Stimulated activated CD8-positive, alpha-beta memory T cell treated with anti-CD3 and anti-CD28 coated beads, Interleukin-2, amount 100 ng/mL, for 1 hour (primary cell): ENCODE measurements at places on chromosomes 7 and 10.
A peak's percentile ranks its signal among the peaks of the same experiment; 100 is the strongest.

DNA sequence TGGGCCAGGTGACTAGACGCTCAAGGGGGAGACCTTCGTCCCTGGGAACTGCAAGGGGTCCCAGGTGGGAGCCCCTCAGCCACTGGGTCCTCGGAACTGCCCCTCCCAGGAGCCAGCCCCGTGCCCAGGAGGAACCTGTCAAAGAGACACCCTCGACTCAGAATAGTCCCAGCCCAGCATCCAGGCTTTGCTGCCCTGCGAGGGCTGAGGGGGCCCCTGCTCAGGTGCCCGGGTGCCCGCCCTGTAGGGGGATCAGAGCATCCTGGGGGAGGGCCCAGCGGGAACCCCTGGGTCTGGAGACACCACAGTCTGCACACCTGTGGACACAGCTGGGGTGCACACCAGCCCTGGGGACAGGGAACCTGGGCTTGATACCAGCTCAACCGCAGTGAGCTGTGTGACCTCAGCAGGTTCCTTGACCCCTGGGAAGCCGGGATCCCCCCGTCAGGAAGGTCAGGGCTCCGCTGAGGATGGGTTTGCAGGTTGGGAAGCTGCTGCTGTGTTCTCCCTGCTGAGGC lies 407 bp downstream of the ELN start:
- no peak for DNase-seq

DNA sequence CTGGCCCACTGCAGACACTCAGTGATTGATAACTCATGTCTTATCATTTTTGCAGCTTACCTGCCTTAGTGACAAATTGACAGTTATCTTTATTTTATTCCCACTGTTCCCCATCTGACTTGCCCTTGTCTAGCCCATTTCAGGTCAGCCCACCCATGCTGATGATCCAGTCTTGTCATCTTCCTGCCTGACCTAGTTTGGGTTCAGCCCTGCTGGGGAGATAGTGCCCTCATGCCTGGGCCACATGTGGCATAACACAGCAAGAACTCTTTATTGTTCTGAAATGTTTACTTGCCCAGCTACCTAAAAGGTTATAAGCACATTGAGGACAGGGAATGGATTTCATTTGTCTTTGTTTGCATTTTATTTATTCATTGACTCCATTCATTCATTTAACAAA lies 75.6 kb downstream of the ENTPD1 start:
- no peak for DNase-seq

- DNase-seq, result no peak
Observed at GRCh38 chr7:1542841-1543747, 12.6 kb downstream of the MAFK start.

DNA sequence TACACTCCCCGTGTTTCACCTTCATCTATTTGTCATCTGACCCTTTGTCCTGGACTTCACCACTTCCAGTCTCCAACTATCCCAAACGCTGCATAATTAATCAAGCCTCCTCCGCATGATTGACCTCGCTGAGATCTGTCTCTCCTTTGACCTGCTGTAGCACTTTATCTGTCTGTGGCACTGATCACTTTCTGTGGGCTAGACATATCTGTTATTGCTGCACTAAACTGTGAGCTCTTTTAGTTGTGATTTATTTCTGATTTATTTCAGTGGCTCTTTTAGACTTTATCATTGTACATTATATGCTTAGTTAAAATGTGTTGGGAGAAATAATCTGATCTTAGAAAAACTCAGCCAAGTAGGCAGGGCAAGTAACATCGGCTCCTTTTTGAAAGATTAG lies 91.9 kb upstream of the GATA3 start:
- no peak for DNase-seq

DNA sequence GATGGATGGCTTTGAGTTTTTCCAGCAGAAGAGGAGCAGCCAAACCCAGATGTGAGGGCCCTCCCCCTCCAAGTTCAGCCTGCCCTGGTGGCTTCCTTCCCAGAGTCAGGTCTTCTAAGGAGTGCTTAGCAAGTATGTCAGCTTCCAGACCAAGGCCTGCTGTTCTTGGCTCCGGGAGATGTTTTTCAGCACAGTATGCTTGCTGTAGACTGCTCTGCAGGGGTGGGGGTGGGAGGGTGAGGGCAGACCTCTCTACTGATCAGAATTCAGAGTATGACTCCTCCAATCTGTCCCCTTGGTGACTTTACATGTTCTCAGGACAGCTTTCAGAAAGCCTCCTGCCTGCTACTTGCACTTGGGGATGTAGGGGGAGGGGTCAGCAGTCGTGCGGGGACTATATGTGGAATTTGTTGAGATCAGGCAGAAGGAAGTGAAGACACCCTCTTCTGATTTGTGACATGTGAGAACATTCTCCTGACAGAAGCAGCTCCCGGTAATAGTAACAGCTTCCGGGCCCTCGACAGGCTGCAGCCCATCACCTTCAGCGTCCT lies 516.4 kb upstream of the ZMIZ1 start:
- DNase-seq, result no peak

- DNase-seq, result no peak
Observed at GRCh38 chr10:12847361-12847975, 154.0 kb downstream of the CCDC3 start.

DNA sequence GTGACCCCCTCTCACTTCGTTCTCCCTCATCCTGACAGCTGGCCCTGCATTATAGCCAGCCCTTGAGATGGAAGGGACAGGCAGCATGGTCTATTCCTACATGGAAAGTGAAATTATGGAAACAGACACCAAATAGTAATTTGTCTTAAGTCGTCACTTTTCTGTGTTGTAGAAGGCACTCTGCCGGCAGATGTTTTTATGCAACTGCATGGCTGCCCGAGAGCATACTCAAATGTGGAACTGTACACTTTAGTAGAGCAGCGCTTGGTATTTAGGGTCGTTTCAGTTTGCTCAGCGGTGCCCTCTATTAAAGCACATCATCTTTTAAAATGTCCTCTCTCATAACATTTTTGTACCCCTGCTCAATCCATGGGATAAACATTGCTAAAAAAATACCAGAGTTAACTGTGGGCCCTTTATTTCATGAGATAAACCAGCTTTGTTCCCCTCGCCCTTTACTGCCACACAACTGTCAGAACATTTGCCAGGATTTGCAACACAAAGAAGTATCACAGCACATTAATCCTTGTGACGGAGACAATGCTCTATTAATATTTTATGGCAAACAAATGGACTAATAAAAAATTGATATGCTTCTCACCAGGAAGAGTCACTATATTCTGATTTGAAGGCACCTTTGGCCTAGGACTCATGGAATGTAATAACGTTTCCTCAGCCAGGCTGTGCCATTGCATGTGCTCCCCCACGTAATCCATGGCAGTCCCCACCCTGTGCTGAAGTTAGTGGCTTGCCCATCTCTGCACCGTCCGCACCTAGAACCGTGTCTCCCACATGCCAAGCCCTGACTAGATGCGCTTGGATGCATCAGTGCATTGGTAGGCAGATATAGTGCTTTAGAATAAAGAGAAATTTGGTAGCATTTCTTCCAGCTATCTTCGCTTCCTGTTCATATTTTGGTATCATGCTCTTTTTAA lies 221.3 kb downstream of the PAXIP1 start:
- no peak for DNase-seq

GRCh38 chr7:135753616-135754413 lies 5.2 kb upstream of the FAM180A start:
- DNase-seq, result no peak

DNA sequence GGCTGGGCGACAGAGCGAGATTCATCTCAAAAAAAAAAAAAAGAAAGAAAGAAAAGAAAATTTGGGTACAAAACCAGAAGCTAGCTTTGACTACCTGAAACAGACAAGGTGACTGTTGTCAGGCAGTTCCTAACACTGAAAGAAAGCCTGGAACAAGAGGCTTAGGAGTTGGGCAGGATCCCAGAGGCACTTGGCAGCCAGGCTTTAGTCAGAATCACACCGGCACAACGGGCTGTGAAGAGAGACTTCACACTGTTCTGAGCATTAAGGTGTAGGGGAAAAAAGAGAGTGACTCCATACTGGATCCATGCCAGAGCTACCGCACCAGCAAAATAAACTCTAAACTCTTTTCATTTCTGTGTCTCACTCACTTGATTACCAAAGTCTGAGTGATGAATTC lies 130.8 kb downstream of the ZNF467 start:
- DNase-seq, result no peak

DNA sequence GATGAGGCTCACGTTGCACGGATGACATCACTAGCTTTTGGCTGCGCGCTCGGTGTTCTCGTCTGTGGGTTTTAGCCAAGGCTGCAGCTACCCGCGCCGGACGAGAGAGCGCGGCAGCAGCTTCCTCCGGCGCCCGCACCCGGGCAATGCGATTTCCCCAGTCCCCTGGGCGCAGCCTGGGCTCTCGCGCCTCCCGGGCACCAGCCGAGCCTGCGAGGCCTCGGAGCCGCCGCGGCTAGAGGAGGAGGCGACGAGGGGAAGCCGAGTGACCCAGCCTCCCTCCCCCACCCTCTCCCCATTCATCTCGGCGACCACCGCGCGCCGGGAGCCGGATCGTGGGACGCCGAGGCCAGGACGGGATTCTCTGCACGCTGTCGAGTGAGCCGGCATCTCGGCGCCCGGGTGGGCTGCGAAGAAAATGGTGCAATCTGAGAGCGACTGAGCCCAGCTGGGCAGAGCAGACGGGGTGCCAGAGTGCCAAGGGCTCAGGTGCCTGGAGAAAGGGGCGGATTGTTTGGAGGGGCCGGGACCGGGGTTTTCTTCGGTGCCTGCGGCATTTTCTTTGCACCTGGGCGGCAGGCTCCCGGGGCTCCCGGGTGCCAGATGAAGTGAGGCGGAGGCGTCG lies 1.2 kb upstream of the TMEM178B start:
- DNase-seq, result no peak

GRCh38 chr10:91104193-91105041 lies 116.0 kb upstream of the PCGF5 start:
- no peak for DNase-seq

GRCh38 chr7:106692450-106693051 lies 31.6 kb upstream of the CCDC71L start:
- no peak for DNase-seq

- DNase-seq, result no peak
Observed at GRCh38 chr7:129835569-129835968, 117.2 kb downstream of the UBE2H start.

DNA sequence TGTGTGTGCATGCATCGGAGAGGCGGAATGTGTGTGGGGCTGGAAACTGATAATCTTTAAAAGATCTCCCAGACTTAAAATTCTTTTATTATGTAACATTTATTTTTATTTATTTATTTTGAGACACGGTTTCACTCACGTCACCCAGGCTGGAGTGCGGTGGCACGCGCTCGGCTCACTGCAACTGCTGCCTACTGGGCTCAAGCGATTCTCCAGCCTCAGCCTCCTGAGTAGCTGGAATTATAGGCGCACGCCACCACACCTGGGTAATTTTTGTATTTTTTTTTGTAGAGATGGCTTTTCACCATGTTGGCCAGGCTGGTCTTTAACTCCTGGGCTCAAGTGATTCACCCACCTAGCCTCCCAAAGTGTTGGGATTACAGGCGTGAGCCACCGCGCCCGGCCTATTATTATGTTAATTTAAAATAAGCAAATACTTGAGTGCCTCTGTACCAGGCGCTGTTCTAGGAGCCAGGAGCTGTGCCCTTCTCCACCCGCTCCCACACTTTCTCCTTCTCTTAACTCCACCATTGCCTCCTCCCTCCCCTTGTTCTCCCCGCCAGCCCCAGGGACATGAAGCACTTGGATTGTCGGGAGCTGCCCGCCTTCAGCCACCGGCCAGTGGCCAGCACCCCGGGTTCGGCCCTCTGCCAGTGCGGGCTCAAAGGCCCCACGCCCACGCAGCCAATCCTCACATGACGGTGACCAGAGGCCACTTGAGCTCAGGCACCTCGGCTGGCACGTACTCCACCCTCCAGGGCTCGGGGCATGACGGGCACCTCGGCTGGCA lies 163.6 kb downstream of the DNAJB6 start:
- no peak for DNase-seq

DNA sequence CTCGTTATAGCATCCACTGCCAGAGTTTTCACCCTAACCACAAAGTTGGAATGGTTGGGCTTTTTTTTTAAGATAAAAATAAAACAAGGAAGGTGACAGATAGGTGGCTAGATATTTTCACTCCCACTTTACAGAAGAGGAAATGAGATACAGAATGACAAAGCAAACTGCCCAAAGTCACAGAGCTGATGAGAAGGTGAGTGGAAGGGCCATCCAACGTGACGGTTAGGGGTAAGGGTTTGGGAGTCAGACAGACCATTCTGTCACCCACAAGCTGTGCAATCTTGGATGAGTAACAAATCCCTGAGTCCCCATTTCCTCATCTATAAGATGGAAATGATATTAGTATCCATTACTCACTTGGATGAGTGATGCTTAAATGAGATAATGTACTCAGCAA lies 106.9 kb upstream of the PDLIM1 start:
- no peak for DNase-seq

- DNase-seq, result no peak
Observed at GRCh38 chr10:79488336-79488735, 24.0 kb upstream of the EIF5AL1 start.

DNA sequence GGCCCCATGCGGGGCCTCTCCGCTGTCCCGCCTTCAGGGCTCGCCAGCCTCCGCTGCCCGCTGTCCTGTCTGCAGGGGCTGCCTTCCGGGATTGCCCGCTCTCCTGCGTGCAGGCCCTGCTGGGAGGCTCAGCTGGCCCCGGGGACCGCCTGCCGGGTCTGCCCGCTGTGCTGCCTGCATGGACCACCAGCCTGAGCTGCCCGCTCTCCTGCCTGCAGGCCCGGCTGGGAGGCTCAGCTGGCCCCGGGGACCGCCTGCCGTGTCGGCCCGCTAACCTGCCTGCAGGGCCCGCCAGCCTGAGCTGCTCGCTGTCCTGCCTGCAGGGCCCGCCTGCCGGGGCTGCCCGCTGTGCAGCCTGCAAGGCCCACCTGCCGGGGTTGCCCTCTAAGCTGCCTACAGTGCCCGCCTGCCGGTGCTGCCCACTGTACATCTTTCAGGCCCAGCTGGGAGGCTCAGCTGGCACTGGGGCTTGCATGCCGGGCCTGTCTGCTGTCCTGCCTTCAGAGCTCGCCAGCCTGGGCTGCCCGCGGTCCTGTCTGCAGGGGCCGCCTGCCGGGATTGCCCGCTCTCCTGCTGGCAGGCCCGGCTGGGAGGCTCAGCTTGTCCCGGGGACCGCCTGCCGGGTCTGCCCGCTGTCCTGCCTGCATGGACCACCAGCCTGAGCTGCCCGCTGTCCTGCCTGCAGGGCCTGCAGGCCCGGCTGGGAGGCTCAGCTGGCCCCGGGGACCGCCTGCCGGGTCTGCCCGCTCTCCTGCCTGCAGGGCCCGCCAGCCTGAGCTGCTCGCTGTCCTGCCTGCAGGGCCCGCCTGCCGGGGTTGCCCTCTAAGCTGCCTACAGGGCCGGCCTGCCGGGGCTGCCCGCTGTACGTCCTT lies 165.1 kb downstream of the GLRX3 start:
- peak; percentile 58 for DNase-seq
